ENCODE measurements at places on chromosomes 1 and 21.

DNA sequence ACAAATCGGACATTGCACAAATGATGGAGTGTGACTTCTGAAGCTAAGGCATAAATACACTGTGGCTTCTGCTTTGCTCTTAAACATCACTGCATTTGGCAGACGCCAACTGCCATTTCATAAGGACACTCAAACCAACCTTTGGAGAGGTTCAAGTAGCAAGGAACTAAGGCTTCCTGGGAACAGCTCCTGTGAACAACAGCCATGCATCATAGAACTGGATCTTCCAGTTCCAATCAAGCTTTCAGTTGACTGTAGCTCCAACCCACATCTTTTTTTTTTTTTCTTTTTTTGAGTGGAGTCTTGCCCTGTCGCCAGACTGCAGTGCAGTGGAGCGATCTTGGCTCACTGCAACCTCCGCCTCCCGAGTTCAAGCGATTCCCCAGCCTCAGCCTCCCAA is 10.7 kb upstream of the HUNK start:
- DNase-seq: no peak

- DNase-seq: peak; percentile 83
These were observed 612.0 kb downstream of the MATN1 start for GRCh38 chr1:30111431-30111830.

DNA sequence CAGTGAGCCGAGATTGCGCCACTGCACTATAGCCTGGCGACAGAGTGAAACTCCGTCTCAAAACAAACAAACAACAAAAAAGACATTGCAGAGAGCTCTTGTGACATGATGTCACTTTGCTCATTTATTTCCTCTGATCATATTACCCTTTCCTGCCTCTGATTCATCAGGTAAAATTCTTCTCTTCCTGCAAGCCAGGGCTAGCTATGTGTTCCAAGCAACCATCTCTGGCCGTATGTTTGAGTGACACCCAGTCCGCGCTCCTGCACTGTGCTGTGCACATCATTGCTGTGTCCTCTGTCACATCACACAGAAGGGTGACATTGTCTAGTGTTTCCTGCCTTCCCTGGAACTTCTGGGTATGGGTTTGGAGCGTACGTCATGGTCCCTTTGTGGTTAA is 251.3 kb downstream of the PCP4 start:
- DNase-seq: no peak

DNA sequence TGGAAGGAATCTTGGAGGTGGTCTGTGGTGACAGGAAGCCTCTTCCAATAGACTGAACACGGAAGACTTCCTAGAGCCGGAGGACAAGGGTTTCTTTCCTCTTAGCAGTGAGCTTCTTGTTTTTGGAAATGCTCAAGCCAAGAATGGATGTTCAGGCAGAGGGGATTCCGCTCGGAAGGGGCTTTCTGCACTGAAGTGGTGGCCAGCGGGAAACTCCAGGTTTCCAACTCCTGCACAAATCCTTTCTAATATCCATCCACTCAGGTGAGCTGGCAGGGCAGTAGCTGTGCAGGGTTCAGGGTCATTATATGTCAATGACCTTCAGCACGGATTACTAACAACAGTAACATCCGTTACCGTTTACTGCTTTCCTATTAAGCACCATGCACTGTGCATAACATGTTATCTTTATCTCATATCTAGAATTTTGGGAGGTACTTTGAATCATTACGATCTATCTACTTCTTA is 573 bp upstream of the CPT2 start:
- DNase-seq: no peak
